Myometrial cell (primary cell): ENCODE measurements at places on chromosomes 3 and 15. TPM values are rescaled to one million over a fixed set of nuclear protein-coding genes. Genes with fewer than 3 reads are reported as not detected.

Gene RPP25
- total RNA-seq: 0.53 and 1.2 TPM in 2 replicates

Gene GNAT1
- total RNA-seq: not detected in 2 replicates

Gene DNAJA4
- 2.9 and 4.1 TPM in 2 replicates for total RNA-seq

Gene CMTM8
- total RNA-seq: 0.18 and 1.4 TPM in 2 replicates

Gene GOLGA8S
- not detected in 2 replicates for total RNA-seq
